MG63 (cell line): ENCODE measurements at places on chromosomes 2 and 18. TPM values are rescaled to one million over a fixed set of nuclear protein-coding genes. Genes with fewer than 3 reads are reported as not detected.

MYOM1 gene
- total RNA-seq: 0.03 and 0.05 TPM in 2 replicates

CHST9 gene
- 1.8 TPM in 1 of 2 replicates, not detected in the other for total RNA-seq

XDH gene
- total RNA-seq: 0.69 TPM in 1 of 2 replicates, not detected in the other

GRCh38 chr2:168858146-168858545 lies 32.1 kb downstream of the SPC25 start:
- DNase-seq: no peak
